ENCODE measurements at places on chromosomes 6 and 20.

DNA sequence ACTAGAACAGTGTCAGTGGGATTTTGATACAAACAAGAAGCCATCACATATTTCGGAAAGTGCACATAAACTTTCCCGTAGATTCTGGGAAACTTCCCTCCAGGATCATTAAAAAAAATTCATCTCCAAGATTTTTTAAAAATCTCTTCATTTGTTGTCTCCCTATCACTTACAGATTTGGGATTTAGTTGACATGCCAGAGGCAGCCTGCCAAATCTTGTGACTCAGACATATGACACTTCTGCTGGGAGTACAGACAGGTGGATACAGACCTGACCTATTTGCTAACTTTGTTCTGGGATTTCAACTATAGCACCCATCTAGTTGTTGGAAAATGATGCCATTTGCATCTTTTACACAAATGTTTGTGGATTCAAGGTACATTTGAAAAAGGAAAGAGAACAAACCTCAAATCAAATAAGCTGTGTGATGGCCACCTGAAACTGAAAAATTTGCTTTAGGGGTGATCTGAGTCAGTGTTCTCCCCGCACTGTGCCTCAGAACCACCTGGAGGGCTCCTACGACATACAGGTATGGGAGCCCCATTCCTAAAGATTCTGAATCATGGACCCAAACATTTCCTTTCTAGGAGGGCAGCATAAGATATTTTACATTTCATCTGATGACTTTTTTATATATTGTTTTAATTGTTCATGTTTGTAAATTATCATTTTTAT, 21.9 kb upstream of the CD2AP start:
- no peak for DNase-seq

GRCh38 chr6:16002332-16003196, 126.3 kb upstream of the MYLIP start:
- DNase-seq: peak; percentile 82

GRCh38 chr6:153591159-153591558, 447.9 kb upstream of the OPRM1 start:
- no peak for DNase-seq

- DNase-seq: no peak
These were observed 12.5 kb upstream of the ALDH8A1 start for GRCh38 chr6:134962421-134962820.

DNA sequence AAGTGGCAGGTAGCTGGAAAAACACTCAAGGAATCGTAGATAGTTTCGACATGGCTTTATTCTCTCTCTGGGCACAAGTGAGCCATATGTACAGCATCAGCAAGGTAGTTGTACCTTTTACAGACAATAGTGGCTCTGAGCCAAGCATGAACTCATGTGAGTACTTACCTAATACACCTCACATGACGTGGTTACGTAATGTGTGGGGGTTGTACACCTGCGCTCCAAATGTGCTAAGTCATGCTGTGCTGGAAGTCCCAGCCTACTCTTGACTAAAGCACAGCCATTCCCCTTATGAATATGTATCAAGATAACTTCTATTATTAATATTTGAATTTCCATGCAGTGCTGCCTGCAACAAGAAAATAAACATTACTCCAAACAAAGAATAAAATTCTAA, 78.8 kb upstream of the HMGN3 start:
- no peak for DNase-seq

GRCh38 chr6:3959385-3959784, 110.2 kb downstream of the FAM50B start:
- DNase-seq: no peak

DNA sequence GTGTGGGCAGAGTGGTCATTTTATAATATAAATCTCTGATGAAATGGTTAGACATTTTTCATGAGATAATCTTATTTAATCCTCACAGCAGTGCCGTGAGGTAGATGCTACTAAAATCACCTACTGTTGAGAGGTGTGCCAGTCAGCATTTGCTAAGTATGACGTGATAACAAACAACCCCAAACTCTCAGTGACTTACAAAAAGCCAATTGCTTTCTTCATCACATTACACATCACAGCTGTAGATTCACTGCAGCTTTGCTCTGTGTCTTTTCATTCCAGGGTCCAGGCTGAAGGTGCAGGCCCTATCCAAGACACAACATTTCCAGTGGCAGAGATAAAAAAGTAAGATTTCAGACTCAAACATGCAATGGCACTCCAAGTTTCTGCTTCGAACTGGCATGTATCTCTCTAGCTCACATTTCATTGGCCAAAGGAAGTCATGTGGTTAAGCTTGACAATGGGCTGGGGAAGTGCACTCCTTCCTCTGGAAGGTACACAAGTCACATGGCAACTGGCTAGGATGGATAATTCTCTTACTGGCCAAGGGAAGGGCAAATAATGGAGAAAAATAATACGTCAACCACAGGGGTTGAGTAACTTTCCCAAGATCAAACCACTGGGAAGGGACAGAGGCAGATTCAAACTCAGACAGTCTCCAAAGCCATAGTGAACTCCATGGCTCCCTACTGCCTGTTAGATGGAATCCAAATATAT, 69.5 kb upstream of the EPB41L1 start:
- DNase-seq: no peak

DNA sequence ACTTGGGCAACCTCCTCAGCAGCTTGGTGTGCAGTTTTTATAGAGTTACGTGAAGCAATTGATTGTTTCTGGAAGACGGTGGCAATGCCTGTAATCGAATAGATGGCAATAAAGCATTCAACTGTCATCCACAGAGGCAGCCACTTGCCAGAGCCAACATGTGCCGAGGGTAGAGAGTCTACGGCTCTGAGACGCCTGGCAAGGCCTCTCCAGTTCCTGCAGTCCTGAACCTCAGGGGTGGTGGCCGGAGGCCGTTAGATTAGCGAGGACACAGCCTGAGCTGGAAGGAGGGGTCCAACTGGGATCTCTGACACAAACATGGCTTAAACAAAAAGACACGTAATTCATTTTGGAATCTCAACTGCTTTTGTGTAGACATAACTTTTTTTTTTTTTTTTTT, 775 bp upstream of the TTLL2 start:
- no peak for DNase-seq

DNA sequence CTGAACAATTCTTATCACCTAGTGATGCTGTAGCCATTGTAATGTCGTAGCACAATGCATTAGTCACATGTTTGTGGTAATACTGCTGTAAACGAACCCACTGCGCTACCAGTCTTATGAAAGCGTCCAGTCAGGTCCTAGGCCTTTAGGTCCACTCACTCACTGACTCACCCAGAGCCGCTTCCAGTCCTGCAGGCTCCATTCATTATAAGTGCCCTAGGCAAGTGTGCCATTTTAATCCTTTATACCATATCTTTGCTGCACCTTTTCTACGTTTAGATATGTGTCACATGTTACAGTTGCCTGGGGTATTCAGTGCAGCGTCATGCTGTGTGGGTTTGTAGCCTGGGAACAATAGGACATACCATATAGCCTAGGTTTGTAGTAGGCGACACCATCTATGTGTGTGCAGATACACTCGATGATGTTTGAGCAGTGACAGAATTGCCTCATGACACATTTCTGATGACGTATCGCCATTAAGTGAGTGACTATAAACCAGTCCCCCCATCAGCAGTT, 15.4 kb downstream of the IGF2R start:
- DNase-seq: no peak

DNA sequence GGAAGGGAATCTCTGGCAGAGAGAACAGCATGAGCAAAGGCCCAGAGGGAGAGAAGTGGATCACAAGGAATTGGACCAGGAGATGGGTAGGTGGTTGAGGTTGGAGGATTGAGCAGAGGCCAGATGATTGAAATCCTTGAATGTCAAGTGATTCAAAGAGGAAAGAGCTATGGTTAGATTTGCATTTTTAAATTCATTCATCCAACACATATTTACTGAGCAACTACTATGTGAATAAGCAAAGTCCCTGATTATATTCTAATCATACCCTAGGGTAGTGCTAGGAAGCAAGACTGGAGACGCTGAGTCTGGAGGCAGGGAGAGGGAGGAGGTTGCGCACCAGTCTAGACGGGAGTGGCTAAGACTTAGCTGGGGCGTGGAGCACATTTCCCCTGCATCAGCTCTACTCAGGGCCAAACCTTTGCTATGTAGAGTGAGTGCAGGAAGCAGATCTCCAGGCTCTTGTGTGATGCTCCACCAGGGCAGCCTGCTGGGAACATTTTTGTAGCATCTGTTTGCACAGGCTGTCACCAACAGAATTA, 40.2 kb downstream of the EYA2 start:
- DNase-seq: no peak

- no peak for DNase-seq
These were observed 78.4 kb upstream of the CCN6 start for GRCh38 chr6:111975466-111975865.

DNA sequence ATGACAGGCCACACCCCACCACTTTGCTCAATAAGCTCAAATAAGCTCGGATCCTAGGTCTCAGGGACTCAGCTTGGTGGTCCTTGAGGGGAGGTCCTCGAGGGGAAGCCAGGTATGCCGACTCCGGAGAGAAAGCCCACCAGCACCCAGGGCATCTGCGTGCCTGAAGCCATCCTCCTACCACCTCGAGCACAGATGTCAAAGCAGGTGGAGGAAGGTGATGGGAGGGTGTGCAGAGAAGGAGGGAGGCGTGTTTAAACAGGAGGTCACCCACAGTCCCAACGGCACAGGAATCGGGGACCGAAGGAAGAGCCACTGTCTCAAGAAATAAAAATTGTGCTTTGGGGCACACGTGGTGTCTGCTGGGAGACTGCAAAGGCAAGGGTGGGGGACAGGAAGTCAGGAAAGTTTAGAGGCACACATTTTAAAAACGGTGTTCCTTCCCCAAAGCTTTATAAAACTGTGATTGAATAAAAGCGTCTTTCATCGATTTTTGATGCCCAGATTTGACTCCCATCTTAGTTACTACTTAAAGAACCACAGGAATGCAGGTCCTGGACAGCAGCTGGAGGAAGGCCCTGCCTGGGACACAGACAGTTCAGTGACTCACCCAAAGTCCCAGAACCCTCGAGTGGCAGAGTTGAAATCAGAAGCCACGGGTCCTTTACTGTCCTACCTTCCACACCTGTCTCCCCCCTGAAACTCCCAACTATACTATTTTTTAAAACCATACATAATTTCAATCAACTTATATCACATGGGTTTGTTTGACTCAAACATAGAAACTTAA, 221.0 kb upstream of the PDE10A start:
- DNase-seq: no peak

DNA sequence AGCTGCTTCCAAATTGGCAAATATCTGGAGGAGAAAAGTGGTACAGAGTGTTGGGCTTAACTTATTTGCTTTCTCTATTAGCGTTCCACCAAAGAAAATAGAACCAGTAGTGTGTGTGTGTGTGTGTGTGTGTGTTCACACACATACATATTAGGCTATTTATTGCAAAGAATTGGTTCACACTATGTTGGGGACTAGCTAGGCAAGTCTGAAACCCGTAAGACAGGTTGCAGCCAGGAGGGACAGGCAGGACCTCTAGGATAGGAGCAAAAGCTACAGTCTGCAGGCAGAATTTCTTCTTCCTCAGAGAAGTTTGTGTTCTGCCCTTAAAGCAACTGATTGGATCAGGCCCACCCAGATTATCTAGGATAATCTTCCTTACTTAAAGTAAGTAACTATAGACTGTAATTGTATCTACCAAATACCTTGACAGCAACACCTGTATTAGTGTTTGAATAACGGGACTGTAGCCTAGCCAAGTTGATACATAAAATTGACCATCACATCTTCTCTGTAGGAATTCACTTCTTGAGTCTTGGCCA, 12.8 kb downstream of the KCTD20 start:
- no peak for DNase-seq

DNA sequence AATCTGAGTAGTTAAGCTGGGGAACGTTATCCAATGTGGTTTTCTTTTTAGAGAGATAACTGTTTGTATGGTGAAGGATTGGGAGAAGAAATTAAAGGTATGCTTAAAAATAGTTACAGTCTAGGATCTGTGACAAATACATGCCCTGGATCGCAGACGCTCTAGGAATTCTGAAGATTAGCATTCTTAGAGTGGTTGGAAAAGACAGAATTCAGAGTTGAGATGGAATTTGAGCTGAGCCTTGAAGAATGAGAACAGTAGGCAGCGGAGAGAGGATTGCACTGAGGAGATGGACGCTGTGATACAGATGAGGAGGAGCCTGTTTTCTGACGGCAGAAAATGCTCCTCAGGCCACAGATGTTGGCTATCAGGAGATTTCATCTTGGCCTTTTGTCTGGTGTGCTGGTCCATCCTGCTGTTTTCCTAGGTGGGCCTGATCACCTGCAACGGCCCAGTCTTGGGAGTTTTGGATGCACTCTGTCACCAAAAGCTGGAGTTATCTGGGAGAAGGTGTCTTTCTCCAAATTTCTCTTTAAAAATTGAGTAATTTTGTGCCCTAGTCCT, 48.3 kb upstream of the KIF25 start:
- no peak for DNase-seq

DNA sequence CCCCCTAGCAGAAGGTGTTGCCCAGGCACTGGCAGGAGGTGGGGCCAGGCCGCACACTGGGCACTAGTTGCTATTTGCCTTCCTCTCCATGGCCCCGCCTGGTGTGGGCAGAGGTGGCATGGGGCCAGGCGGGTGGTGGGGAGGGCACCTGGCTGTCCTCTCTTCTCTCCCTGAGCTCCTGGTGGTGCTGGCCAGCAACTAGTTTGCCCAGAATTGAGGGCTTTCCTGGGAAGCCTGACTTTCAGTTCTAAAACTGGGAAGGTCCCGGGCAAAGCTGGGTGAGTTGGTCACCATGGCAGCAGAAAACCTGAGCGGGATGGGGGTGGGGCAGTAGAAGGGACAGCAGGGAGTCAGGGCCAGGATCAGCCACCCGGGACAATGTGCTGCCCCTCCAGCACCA, 48.2 kb downstream of the RBM38 start:
- DNase-seq: no peak

DNA sequence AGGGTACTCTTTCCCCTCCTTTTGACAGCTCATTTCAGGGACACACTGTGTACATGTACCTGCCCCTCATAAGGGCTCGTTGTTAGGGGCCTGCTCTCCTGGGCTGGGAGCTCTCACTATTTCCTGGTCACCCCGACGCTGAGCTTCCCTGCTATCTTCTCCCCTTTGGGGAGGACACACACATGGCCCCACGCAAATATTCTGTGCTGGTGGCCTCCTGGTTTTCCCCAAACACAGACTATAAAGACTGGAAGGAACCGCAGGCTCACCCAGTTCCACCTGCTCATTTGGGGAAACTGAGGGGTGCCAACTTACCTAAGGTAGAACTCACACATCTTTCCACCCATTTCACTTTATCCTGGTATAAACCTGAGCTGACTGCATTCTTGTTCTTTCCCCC, 301.4 kb upstream of the SUPT3H start:
- DNase-seq: no peak

GRCh38 chr6:150068151-150068550, 770 bp downstream of the ULBP3 start:
- no peak for DNase-seq

DNA sequence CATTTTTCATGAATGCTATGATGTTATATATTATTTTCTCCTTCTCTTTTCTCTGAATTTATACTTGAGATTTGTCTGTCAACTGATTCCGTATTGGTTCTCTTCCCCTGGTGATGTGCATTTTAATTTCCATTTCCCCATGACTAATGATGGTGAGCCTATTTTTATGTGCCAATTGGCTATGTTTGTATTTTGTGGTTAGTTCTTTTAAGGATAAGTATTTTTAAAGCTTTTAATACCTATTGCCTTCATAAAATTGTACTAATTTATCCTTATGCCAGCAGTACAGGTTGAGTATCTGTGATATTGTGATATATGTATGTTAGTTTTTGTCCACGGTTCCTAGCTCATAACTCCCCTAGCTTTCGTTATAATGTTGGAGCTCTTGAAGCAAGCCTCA, 2.8 kb downstream of the POLH start:
- DNase-seq: no peak

- peak; percentile 31 for DNase-seq
These were observed 241.4 kb downstream of the IBTK start for GRCh38 chr6:82006027-82006738.
